ENCODE measurements at places on chromosomes 11 and 22.

DNA sequence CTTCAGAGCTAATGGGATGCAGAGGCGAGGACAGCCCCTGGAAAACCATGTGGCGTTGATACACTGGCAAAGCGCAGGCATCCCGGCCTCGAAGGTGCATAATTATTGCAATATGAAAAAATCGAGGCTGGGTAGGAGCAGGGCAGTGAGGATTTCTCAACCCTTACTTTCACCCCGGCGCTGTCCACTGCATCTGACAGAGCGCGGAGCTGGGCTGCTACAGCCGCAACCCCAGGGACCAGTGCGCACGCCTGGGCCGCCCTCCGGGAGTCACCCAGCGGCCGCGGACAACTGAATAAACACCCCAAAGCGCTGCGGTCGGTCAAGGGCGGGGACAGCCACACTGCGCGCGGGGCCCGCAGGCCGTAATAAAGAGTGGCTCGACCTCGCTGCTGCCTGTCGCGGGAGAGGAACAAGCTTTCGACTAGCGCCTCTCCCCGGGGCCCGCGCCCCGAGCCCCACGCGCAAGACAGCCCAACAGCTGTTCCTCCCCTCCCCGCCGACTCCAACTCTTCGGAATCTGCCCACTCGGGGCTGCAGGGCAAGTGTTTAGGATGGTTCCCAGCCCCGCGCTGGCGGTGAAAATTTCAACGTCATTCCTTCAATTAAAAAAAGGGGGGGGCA, 3.6 kb upstream of the WT1 start:
- no peak for DNase-seq

- no peak for DNase-seq
These were observed 797 bp downstream of the LGR4 start for GRCh38 chr11:27471589-27472397.

DNA sequence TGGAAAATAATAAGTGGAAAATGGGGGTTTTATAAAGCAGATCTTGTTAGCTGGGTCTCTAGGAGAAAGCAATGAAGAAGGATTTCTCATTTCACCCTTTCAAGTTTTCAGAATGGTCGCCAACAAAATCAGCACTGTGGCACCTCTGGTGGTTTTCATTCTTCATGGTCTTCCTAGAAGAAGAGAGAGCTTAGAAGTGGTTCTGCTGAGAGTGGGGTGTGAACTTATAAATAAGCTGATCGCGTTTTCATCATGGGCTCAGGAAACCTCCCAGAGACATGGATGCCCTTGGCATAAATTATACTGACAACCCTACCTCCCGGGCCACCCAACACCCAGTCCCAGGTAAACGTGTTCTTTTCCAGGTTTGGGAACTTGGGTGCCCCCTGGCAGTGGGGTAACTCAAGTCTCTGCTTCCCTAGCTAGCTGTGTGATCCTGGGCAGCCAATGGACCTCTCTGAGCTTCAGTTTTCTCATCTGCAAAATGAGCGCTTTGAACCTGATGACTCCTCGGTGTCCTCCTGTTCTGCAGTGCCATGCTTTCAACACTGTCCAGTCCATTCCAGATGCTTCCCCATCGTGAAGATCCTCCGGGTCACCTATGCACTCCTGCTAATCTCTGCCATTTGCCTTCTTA, 72.6 kb upstream of the GRAMD1B start:
- DNase-seq, result no peak

- peak; percentile 63 for DNase-seq
These were observed 80.5 kb upstream of the ADSL start for GRCh38 chr22:40265783-40266182.

DNA sequence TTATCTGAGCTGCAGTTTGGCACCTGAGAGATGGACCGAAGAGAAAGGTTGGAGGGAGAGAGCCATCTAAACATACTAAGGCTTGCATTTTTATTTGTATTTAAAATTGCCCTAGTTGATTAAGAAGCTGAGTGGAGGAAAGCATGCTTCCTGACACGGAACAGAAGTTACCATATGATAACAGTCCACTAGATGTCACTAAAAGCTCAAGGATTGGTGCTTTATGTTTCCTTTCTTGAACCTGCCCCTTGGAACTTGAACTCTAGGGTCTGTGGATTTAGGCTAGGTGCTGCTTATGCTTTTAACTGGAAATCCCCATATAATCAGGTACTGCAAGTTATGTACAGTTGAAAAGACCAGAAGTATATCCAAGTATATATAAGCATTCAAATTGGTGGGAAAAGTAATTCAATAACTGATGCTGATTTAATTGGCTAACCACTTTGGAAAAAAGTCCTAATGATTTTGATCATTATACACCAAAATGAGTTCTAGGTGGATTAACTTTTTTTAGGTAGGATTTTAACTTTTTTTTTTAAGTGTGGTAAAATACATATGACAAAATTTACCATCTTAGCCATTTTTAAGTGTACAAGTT, 9.5 kb downstream of the RBMXL2 start:
- DNase-seq, result peak; percentile 15

- no peak for DNase-seq
These were observed 20.6 kb upstream of the MS4A7 start for GRCh38 chr11:60357771-60358170.

GRCh38 chr11:2767801-2768200, 68.0 kb upstream of the KCNQ1OT1 start:
- no peak for DNase-seq

DNA sequence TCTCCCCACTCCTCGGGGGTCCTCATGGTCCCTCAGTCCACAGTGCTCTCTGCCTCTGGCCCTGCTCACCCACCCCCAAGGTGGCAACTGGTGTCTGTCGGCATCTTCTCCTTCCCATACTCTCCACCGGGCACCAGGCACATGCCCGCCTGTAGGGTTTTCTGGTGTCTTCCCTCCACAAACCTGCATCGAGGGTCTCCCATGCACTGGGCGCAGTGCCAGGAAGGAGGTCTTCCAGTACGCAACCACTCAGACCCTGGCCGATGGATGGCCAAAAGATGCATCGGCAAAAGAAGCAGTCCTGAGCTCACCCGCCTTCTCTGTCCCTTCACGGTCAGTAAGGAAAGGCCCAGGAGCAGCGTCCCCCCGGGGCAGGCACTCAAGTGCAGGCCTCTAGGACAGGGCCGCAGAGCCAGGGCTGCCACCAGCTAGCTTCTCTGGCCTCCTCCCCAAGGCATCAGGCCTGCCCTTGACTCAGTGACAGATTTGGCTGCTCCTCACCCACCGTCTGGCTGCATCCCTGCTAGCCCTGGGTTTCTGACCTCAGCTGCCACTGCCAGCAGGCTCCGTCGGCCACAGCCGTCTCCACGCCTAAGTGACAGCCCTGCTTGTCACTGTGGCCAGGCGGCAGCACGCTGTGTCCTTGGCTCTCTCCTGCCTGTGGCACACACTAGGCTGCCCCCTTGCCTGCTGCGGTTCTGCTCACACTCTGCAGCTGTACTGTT, 32.1 kb upstream of the IGSF9B start:
- no peak for DNase-seq

DNA sequence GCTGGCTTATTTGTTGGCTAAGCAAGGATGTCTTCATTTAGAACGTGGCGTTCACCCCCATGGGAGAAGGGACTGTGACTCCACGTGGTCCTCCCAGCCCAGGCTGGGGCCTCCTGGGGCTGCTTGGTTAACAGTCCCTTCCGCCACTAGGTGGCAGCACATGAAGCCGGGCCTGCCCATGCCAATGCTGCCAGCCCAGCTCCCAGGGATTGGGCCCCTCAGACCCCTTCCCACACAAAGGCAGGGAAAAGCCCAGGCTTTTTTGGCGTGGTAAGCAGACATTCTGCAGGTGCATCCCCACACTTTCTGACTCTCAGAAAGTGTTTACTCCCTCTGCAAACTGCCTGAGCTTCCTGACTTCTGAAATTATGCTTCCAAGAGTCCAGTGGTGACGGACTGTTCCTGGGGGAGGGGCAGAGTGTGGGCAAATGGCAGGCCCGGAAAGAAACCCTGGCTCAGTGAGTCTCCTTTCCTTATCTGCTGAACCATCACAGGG, 3.1 kb downstream of the CBX6 start:
- peak; percentile 54 for DNase-seq

GRCh38 chr22:44002997-44003396, 21.1 kb upstream of the PARVB start:
- DNase-seq, result no peak

DNA sequence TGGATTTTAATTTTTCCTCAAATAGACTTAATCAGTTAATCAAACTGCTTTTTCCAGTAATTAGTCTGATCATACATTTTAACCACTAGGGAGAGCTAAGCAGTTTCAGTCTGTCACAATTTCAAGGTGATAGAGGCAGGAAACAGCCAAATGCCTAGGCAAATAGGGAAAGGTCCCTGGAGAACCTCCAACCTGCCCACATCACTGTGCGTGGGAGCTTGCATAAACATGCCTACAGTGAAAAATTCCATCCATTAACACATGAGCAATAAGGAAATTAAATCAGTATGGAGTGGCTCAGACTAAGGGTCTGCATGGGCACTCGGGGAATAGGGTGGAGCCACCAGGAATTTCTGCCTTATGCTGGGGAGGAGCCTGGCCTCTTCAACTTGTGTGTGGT, 74.6 kb downstream of the AASDHPPT start:
- no peak for DNase-seq

- DNase-seq, result no peak
These were observed 71.5 kb downstream of the LINC01488 start for GRCh38 chr11:69552951-69553350.

DNA sequence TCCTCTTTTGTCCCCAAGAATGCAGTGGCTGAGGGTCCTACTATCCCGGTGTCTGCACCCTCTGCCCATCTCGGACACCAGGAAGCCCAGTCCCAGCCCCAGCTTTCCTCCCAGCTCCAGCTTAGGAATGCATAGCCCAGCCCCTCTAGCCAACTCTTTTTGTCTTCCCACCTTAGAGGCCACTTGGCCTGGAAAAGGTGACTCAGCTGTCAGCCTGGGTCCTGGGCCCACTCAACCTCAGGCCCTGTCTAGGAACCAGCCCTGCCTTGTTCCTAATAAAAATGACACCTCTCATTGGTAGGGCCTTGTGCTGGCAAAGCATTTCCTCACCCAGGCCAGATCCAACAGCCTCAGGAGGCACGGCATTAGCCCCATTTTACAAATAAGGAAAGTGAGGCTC, 28.2 kb downstream of the PDE2A start:
- no peak for DNase-seq

DNA sequence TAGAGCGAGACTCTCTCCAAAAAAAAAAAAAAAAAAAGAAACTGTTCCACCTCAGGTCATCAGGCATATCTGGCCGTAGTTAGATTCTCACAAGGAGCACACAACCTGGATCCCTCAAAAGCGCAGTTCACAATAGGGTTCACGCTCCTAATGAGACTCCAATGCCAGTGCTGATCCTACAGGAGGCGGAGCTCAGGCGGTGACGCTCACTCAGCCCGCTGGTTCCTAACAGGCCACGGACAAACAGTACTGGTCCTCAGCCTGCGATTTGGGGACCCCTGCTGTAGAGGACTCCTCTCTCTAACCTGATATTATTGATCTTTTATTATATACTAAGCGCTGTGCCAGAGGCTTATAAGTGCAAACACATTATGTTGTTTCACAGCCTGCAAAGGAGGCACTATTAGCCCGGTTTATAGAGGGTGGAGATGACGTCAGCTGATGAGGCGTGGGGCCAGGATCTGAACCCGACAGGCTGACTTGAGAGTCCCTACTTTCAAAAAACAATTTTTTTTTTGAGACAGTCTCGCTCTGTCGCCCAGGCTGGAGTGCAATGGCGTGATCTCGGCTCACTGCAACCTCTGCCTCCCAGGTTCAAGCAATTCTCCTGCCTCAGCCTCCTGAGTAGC, 4.9 kb upstream of the MAFF start:
- DNase-seq, result no peak

- DNase-seq, result no peak
These were observed 32.4 kb upstream of the ETS1 start for GRCh38 chr11:128619540-128620308.

- peak; percentile 51 for DNase-seq
These were observed 849 bp downstream of the TCF20 start for GRCh38 chr22:42269432-42270175.

GRCh38 chr22:28252539-28252938, 333.5 kb upstream of the PITPNB start:
- no peak for DNase-seq

DNA sequence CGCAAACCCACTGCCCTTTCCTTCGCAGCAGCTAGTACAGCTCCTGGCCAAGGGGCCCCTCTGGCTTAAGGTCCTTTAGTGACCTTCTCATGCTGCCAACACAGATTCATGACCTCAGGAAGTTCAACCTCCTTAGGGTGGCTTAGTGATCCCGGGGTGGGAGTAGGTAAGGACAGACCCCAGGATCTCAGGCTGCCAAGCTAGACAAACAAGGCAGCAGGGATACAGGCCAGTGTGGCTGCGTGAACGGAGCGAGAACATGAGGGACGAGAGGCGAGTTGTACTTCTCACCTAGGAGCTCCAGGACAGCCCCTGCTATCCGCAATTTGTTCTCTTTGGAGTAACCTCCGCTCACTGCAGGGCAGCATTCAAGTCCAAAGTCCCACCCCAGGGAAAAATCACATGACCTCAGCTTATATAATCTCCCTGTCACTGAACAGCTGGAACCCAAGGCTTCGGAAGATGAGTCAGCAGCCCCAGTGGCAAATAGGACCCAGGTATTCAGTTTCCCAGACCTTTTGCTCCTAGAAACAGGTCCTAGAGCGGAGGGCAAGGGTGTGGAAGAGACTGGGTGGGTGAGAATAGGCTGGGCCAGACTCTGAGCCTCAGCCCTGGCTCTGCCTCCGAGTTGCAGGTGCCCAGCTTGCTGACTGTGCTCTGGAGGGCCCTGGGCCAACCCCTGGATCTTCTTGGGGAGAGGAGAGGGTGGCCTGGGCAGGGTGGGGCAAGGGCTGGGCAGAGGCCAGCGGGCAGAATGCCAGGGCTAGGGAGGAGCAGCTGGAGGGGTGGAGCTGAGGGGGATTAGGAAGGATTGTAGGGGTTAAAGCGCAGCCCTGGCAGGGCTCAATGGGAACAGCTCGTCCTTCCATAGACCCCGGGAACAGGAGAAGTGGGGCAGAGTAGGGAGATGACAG, 13.1 kb downstream of the USP2 start:
- DNase-seq, result no peak

DNA sequence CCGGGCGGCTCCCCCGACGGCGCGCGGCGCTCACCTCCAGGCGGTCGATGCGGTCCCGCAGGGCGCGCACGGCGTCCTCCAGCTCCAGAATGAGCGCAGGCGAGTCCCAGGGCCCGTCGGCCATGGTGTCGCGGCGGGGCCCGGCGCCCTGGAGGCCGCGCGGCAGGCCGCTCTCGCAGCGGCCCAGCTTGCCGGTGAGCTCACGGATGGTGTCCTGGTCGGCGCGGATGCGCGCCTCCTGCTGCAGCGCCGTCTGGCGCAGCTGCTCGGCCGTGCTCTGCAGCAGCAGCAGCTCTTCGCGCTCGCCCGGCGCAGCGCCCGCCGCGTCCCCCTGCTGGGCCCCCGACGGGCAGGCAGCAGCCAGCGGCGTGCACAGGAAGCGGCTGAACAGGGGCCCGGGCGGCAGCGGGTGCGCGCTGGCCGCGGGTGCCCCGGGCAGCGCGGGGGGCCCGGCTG, 599 bp downstream of the NPTXR start:
- peak; percentile 25 for DNase-seq

GRCh38 chr11:17211286-17211685, 3.5 kb upstream of the PIK3C2A start:
- no peak for DNase-seq

- DNase-seq, result no peak
These were observed 31.5 kb downstream of the TRMU start for GRCh38 chr22:46366801-46367706.

All from HL-60 (cell line).